Neural crest cell (in vitro differentiated cells): ENCODE measurements at places on chromosomes 13 and 19.

DNA sequence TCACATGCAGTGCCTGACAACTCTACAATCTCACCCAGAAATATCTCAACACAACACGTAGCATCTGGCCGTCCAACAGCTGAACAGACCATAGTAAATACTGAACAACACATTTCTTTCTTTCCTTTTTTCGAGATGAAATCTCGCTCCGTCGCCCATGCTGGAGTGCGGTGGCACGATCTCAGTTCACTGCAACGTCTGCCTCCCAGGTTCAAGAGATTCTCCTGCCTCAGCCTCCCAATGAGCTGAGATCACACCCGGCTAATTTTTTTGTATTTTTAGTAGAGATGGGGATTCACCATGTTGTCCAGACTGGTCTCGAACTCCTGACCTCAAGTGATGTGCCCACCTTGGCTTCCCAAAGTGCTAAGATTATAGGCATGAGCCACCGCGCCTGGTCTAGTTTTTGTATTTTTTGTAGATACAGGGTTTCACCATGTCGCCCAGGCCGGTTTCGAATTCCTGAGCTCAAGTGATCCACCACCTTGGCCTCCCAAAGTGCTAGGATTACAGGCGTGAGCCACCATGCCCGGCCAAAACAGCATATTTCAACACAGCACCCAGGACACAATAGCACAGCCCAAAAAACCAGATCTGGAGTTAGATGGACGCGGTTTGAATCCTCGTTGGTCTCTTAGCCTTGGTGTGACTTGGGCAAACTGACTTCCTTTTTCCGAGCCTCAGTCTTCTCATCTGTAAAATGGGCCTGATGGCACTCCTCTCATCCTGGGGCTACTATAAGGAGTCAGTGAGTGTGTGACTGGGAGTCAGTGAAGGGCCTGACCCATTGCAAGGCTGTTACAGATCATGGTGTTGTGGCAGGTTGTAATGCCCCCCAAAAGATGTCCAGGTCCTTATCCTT lies 22.6 kb downstream of the CYP2A6 start:
- DNase-seq, result no peak

GRCh38 chr13:75533861-75534260 lies 3.8 kb downstream of the COMMD6 start:
- no peak for DNase-seq

DNA sequence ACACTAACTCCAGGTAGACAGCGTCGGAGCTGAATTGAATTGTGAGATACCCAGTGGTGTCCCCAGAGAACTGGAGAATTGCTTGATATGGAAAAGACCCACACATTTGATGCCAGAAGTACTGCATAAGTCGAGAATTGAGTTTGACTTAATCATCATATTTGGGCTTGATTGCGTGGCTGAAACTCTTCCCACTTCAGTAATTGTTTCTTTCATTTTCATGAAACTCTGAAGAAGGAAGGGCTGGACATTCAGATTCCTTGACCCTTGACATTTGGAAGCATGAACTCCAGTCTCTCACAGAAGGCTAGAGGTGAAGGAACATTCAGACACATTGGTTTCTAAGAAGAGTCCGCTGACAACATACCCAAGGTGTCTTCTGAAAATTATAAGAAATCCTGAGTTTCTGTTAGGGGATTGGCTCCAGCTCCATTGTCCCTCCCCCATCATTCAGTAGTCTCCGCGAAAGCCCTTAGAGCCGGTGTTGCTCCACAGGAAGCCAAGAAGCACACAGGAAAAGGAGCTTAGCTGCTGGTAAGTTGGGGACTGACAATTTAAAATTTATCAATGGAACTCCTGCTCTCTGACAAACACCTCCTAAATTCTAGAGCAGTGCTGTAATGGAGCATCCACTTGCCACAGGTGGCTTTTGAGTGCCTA lies at the start of gene FPR2:
FPR2 (plus strand) TSS at position 484 of the 660 bp plus-strand sequence. CDS start 7,479 bp downstream, outside the sequence.
- no peak for DNase-seq

GRCh38 chr19:45179072-45179891 lies 698 bp downstream of the BLOC1S3 start:
- no peak for DNase-seq

GRCh38 chr13:110280985-110281688 lies 25.8 kb downstream of the COL4A1 start:
- DNase-seq, result no peak

- no peak for DNase-seq
Observed at GRCh38 chr19:29641597-29641996, 23.7 kb upstream of the PLEKHF1 start.

- peak; percentile 73 for DNase-seq
Observed at GRCh38 chr19:55585658-55586339, 5.2 kb upstream of the ZNF579 start.

- no peak for DNase-seq
Observed at GRCh38 chr19:42111384-42111783, 20.9 kb downstream of the POU2F2 start.

- DNase-seq, result no peak
Observed at GRCh38 chr19:6495947-6496346, 6.2 kb downstream of the TUBB4A start.

GRCh38 chr19:15457701-15458484 lies 6.5 kb downstream of the RASAL3 start:
- DNase-seq, result no peak

DNA sequence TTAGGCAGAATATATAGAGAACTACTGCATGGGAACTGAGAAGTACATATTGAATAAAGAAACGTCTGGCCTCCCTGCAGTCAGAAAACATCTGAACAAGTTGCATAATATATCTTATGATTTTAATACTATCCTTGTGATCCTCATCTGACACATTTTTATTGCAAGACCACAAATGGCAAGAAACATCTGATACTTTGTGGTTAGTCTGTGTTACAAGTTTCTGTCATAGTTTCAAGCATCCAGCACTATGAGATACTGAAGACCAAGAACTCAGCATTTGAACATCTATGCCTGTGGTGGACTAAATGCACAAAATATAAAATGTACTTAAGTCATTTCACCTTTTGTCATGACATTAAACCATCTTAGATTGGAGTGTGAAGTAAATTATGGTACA lies 1175.8 kb upstream of the MIR17HG start:
- no peak for DNase-seq

DNA sequence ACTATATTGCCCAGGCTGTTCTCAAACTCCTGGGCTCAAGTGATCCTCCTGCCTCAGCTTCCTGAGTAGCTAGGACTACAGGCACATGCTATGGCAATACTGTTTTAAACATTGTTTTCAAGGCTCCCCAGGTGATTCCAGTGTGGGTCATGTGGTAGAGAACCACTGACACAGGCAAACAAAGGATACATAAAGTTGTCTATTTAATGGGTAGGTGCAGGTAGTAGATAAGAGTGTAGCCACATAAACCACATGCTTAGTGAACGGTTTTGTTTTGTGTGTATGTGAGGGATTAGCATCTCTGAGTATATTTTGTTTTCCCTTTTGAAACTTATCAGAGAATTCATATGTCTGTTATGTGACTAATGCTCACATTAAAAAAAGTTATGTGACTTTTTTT lies 36.7 kb downstream of the USPL1 start:
- no peak for DNase-seq

GRCh38 chr13:35457258-35457657 lies 19.2 kb downstream of the MAB21L1 start:
- DNase-seq, result no peak

GRCh38 chr19:27918818-27919217 lies 1294.1 kb downstream of the UQCRFS1 start:
- DNase-seq, result no peak

- DNase-seq, result no peak
Observed at GRCh38 chr13:46313024-46313423, 74.0 kb downstream of the RUBCNL start.

DNA sequence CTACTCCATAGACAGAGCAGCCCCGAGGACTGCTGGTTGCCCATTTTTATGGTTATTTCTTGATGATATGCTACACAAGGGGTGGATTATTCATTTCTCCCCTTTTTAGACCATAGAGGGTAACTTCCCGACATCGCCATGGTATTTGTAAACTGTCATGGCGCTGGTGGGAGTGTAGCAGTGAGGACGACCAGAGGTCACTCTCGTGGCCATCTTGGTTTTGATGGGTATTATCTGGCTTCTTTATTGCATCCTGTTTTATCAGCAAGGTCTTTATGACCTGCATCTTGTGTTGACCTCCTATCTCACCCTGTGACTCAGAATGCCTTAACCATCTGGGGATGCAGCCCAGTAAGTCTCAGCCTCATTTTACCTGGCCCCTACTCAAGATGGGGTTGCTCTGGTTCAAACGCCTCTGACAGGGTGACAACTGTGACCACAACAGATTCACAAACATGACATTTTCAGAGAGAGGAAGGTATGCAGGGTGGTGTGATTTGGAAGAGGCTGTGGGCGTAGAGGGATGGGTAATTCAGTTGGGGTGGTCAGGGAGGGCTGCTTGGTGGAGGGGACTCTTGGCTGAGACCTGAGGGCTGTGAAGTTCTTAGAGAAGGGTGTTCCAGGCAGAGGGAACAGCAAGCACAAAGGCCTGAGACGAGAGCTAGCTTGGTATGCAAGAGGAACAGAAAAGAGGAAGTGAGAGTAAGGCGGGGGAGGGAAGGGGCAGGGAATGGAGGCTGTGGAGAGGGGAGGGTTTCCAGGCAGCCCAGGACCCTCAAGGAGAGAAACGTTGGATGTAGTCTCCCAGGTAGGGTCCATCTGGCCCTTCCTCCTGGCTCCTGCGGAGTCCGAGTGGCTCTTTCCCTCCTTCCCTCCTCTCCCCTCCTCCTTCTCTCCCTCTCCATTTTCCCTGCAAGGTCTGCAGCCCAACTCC lies 23.5 kb downstream of the FAM187B start:
- no peak for DNase-seq

DNA sequence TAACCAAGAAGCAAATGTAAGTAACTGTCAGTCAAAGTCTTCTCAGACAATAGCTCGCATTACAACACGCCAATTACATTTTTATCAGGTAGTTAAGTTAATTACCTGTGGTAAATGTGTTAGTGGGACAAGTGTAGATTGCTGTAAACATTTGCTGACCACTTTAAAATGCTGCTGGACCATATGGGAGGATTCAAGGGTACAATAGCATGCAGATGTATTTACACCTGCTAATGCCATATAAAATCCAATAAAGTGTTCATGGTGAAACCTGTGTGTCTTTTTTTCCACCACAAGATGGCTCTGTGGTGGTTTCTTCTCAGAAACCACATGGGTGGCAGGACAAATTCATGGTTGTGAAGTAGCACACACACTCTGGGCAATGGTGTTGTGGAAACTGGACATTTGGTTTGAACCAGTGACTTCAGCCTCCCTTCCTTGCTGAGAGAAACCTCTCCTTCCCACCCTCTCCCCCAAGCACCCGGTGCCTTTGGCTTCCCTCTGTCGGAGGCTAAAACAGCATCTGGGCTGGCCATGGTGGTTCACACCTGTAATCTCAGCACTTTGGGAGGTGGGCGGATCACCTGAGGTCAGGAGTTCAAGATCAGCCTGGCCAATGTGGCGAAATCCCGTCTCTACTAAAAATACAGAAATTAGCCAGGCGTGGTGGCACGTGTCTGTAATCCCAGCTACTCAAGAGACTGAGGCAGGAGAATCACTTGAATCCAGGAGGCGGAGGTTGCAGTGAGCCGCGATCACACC lies 18.1 kb upstream of the GTF3A start:
- DNase-seq, result no peak

GRCh38 chr13:65499256-65499655 lies 1730.9 kb downstream of the PCDH9 start:
- no peak for DNase-seq

DNA sequence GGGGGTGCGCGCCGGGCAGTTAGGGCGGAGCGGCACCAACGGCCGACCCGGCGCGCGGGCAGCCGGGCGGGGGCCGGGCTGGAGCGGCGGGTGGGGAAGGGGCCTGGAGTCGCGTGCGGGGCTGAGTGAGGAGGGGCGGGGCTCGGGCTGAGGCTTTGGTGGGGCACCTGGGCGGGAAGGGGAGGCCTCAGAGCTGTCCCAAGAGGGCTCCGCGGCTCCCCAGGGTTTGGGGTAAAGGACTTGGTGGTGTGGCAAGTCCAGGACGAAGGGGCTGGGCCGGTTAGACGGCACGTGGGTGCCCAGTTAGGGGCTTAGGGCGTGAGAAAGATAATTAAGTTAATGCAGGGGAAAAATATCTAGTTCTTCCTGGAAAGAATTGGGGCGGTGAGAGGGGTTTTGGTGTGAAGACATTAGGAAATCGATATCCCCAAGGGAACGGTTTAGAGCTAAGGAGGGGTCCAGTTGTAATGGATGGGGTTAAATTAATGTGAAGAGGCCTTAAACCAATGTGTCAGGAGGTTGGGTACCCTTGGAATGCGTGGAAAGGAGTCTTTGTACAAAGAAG lies 496 bp downstream of the ZNF574 start:
- DNase-seq, result no peak

- no peak for DNase-seq
Observed at GRCh38 chr13:48403151-48403631, 9.7 kb downstream of the LPAR6 start.

DNA sequence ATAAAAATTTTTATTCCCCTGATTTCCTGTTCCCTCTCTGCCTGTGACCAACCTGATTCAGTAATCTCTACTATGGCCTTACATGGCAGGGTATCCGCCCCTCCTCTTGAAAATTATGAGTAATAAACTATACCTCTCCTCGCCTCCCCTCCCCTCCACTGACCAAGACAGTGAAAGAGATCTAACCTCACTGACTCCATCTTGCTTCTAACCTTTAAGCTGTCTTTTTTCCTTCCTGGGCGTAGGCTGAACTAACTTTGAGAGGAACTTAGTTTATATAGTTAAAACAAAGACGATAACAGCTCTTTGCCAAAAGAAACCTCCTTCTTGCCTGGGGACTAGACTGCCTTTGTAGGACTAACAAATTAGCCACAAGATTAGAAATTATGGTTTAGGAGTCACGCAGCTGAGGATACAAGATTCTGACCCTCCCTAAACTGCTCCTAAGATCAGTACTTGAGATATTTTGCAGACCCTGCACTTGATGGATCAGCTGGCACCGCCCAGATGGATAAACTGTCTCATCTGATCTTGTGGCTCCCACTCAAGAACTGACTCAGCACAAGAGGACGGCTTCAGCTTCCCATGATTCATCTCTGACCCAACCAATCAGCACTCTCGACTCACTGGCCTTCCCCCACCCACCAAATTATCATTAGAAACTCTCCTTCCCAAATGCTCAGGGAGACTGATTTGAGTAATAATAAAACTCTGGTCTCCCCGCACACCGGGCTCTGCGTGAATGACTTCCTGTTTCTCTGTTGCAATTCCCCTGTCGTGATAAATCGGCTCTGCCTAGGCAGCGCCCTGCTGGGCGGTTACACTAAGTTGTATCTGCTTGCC lies 187.1 kb downstream of the TDRD3 start:
- no peak for DNase-seq

GRCh38 chr13:36839981-36840380 lies 21.0 kb downstream of the RFXAP start:
- DNase-seq, result no peak
